ENCODE measurements at places on chromosomes 6 and 20.

GRCh38 chr20:45095805-45096238 is 5.1 kb downstream of the KCNS1 start:
- no peak for DNase-seq

- DNase-seq, result no peak
These were observed 298.1 kb downstream of the LAMA2 start for GRCh38 chr6:129181001-129181400.

GRCh38 chr6:113654396-113654795 is 202.7 kb upstream of the MARCKS start:
- no peak for DNase-seq

GRCh38 chr6:125932451-125932795 is 24.1 kb upstream of the HINT3 start:
- no peak for DNase-seq

DNA sequence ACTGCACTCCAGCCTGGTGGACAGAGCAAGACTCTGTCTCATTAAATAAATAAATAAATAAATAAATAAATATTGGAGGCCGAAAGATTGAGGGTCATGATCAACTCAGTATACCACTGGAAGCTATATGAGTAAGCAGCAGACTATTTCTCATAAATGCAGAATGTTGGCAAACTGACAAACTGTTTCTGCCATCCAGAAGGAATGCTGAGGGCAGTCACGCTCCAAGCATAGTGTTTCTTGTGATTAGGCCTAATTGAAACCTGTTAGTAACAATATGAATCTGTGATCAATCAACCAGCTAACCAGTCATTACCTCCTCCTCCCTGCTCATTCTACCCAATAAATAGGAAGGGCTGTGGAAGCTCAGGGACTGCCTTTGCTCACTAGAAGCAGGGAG is 15.2 kb upstream of the KCNK15 start:
- DNase-seq, result no peak

DNA sequence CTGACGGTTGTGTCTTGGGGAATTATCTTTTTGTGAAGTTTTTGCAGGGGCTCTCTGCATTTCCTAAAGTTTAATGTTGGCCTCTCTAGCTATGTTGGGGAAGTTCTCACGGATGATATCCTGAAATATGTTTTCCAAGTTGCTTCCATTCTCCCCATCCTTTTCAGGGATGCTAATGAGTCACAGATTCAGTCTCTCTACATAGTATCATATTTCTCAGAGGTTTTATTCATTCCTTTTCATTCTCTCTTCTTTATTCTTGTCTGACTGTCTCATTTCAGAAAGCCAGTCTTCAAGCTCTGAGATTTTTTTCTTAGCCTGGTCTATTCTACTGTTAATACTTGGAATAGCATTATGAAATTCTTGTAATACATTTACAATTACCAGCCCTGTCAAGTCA is 61.3 kb downstream of the UNC5CL start:
- no peak for DNase-seq

GRCh38 chr20:35447082-35447789 is 8.2 kb upstream of the CEP250 start:
- DNase-seq, result peak; percentile 56

GRCh38 chr6:127090051-127090450 is 28.4 kb upstream of the RSPO3 start:
- DNase-seq, result no peak

DNA sequence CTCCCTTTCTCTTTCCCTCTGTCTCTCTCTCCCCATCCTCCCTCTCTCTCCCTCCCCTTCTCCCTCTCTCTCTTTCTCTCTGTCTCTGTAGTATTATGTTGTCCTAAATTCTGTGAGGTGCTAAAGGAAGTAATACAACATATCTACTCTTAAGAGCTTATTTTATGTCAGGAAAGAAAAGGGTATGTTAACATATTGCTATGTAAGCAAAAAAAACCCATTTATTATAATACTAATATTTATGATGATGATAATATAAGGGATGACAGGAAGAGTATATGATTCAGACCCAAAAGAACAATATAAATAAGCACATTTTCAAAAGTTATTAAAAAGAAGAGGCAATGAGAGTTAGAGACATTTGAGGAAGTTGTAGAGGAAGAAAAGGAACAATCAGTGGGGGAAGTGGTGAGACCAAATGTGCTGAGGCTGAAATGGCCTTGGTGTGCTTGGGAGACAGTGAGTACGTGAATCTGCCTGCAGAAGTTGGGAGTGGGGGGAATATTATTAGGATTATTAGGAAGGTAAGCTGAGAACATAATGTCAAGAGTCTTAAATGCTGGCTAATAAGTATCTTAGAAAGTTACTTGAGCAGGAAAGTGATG is 303.6 kb upstream of the FERMT1 start:
- DNase-seq, result no peak

DNA sequence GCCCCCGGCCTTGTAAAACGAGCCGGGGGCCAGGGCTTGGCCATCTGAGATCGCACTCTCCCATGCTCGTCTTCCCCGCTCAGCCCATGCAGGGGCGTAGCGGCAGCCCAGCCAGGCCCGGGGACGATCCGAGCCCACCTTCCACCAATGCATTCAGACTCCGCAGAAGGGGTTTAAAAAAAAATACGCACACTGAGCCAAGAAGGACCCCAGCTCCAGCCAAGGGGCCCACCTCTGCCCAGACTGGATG is 320 bp downstream of the GSTA4 start:
- peak; percentile 13 for DNase-seq

DNA sequence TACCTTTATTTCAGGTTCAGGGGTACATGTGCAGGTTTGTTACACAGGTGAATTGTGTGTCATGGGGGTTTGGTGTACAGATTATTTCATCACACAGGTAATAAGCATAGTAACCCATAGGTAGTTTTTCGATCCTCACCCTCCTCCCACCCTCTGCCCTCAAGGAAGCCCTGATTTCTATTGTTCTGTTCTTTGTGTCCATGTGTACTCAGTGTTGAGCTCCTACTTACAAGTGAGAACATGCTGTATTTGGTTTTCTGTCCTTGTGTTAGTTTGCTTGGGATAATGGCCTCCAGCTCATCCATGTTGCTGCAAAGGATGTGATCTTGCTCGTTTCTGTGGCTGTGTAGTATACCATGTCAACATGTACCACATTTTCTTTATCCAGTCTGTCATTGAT is 66.0 kb downstream of the STK4 start:
- no peak for DNase-seq

DNA sequence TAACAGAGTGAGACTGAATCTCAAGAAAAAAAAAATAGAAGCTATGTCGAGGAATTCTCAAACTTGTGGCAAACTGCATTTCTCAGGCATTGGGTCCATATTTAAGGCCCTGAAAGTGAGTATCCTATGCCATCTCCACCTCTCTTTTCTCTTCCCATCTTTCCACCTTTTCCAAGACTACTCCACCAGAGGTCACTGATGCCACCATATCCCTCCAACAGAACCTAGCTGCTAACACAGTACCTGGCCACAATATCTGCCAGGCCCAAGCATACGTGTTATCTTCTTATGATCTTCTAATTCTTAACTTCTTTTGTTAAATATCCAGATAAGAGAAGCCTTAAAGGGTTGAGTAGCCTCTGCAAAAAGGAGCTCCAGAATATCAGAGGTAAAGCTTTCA is 8.2 kb upstream of the ADGRF4 start:
- no peak for DNase-seq

DNA sequence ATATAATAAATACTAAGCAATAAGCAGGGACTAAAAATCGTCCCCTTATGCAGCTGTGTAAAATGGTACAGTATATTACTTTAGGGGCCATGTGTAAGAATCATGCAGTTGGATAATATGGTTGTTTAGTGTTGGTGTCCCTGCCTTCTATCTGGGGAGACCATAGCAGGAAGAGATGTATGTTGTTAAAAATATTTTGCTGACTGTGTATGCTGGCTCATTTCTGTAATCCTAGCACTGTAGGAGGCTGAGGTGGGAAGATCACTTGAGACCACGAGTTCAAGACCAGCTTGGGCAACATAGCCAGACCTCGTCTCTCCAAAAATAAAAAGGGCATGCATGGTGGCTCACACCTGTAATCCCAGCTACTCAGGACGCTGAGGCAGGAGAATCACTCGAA is 5.6 kb downstream of the PANK2 start:
- DNase-seq, result no peak

- DNase-seq, result no peak
These were observed 316.8 kb upstream of the TSHZ2 start for GRCh38 chr20:52655395-52655794.

GRCh38 chr20:43988451-43988850 is 73.8 kb downstream of the TOX2 start:
- no peak for DNase-seq

- no peak for DNase-seq
These were observed 5.6 kb upstream of the APMAP start for GRCh38 chr20:24998121-24998520.

GRCh38 chr20:63606686-63607085 is 20.2 kb downstream of the GMEB2 start:
- no peak for DNase-seq

- DNase-seq, result no peak
These were observed 83.1 kb downstream of the MYLK4 start for GRCh38 chr6:2667617-2668016.

GRCh38 chr6:126546541-126547120 is 206.7 kb downstream of the CENPW start:
- no peak for DNase-seq

DNA sequence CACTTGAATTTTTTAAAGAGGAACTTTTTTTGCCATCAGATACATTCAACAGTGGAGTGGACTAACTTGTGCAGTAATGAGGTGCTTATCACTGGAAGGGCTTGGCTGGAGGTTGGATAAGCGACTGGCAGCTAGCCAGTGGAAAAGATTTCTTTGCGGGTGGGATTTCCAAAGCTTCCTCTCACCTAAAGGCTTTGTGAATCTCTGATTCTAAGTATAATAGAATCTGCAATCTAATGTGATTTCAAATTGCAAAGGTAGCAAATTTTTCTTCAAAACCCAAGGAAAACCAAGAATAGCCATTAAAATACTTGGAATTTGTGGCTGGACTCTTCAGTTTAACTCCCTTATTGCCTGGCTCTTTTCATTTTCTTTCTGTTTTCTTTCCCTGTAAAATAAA is 460.4 kb upstream of the MARCKS start:
- DNase-seq, result no peak

DNA sequence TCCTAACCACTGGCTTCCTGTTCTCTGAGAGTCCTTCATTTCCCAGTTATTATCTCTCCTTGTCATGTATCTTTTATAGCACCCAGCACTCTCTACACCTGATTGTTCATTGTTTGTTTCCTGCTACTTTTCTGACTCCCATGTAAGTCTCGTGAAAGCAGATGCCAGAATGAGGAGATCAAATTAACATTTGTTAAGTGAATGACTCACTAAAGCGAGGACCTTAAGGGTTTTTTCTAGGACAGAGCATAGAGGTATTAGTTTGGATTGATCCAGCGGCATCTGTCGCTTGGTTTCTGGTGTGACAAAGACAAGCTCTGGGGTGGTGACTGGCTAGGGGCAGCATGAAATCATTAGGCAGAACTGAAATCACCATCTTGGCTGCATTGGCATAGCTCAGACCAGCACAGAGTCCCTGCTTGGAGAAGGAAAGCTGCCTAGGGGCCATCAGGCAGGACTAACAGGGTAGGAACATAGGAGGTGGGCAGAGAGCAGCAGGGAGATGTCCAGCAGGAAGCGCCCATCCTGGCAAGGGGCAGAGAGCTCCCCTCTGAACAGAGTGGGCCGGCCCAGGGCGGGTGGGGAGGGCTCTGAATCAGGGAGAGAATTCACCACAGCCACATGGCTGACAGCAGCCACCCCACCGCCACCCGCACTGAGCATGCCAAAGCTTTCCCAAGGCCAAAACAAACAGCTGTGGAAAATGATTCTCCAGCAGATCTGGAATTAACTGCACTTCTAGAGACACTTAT is 97.1 kb upstream of the CEP85L start:
- no peak for DNase-seq

DNA sequence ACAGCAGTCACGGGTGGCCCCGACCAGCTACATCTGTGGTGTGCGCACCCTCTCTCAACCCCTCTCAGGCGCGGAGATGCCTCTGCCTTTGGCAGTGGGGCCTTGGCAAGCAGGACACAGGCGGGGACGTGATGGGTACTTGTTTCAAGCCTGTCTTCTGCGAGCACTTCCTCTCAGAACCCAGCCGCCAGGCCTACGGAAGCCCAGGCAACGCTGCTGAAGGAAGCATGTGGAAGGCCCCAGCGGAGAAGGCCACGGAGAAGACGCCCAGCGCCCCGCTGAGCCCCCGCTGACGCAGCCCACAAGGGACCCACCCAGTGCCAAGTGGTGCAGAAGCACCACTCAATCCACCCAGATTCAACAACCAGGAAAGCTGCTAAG is 13.0 kb downstream of the SERPINB6 start:
- no peak for DNase-seq

- DNase-seq, result no peak
These were observed 6.8 kb upstream of the SOX4 start for GRCh38 chr6:21586740-21587178.

DNA sequence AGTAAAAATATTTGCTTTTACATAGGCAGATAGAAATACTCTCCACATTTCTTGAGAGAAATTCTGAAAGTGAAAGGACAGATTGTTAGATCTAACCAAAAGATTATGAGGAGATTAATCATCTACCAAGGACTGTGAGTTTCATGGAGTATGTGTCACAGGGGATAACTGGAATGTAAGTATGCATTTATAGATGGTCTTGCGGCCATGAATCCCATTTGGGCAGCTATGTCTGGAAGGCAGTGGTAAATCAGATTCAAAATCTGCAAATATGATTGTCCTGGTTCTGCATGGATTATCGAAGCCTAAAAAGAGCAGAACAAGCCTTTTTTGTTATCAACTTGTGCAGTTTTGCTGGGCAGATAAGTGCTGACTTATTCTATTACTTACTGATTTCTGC is 293.8 kb downstream of the RFPL4B start:
- DNase-seq, result no peak

GRCh38 chr20:47748823-47749222 is 36.5 kb downstream of the SULF2 start:
- no peak for DNase-seq

DNA sequence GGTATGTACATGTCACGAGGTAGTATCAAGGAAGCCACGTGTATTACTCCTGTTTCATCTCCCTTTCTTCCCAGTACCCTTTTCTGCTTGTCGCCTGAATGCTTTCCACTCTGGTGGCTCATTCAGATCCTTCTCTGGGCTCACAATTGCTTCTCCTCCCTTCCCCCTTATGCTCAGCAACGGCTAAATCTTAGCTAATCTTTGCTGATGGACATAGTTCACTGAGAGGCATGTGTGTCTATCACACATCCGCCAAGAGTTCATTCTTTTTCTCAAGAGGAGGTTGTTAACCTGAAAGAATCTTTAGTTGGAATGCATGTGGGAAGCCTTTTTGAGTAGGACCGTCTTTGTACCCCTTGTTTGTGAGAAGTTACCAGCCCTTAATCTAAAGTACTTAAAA is 25.8 kb upstream of the MROH8 start:
- DNase-seq, result no peak

- no peak for DNase-seq
These were observed 979.8 kb upstream of the CITED2 start for GRCh38 chr6:140354296-140354695.

GRCh38 chr6:27091661-27092315 is 155.7 kb upstream of the PRSS16 start:
- DNase-seq, result no peak

Data from GM12891 (cell line).